ENCODE measurements at places on chromosomes 6 and 20.

- no peak for DNase-seq
Observed at GRCh38 chr6:116580198-116580597, 8.9 kb downstream of the RWDD1 start.

DNA sequence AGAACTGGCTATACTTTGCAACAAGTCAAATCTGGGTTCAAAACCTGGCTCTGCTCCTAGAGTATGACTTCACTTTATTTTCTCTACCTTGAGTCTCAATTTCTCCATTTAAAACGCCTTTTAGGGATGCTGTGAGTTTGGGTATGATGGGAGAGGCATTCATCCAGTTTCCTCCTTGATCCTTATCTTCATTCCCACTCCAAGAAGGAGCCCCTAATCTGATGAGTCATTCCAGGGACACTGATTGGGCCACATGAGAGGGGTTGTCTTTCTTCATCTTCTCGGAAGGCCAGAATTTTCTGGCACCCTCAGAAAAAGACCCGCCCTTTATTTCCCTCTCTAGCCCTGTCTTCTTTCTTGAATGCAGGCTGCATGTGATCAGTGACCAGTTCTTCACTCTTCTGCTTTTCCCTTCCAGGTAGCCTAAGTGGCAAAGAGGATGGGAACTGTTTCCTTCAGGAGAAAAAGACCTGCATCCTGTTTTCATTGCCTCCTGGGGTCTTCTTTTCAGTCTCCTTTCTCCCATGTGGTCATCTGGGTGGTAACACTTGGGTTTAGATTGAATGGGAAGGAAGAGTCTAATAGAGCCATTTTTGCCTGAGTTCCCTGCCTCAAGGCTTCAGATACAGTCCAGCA is 32.1 kb upstream of the PNRC1 start:
- no peak for DNase-seq

GRCh38 chr6:71478834-71479541 is 190.4 kb downstream of the OGFRL1 start:
- DNase-seq = no peak

- DNase-seq = no peak
Observed at GRCh38 chr6:99282479-99283062, 66.9 kb downstream of the FAXC start.

GRCh38 chr6:15290962-15291704 is 45.3 kb downstream of the JARID2 start:
- no peak for DNase-seq

DNA sequence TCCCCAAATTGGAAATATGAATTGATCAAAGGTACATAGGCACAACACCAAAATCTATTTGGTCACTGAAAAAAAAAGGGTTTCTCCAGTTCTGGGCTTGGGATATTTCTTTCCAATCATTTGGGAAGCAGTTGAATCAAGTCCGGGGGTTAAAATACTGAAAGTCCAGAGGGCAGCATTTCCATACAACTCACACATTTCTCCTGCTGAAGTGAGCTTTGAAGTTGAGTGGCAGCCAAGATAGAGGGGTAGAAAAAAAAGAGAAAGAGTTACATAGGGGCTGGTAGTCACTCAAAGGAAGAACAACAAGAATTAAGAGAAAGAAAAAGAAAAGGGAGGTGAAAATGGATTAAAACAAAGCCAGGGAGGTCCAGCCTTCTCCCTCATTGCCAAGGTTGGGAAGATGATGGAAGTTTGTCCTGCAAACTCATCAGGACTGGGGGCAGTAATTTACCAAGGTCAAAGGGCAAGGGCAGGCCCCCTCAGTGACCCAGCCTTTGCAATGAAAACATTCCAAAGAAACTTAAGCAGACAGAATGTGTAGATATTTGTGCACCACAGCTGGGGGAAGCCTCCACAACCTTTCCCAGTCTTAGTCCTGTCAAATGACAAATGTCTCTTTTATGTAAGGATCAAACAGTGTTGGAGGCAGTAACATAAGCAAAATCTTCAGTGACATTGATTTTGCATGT is 525.3 kb upstream of the JARID2 start:
- DNase-seq = no peak

DNA sequence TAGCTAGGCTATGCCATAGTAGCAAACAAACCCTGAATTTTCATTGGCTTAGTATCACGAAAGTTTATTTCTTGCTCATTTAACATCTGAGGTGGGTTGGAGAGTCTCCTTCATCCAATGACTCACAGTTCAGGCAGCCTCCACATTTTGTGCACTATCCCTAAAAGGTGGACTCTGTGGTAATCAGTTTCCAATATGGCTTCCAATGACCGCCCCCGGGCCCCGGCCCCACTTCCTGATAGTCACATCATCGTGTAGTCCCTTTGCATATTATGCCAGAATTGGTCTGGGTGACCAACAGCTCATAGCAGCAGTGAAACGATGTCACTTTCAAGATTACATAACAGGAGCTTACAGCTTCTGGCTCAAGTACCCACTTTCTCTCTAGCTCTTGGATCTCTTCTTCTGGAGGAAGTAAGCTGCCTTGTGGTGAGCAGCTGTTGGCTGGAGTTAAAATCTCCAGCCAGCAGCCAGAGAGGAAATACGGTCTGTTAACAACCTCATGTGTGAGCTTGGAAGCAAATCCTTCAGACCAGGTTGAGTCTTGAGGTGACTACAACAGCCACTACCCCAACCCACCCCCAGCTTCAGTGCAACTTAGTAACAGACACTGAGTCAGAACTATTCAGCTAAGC is 7.8 kb downstream of the HCRTR2 start:
- no peak for DNase-seq

- DNase-seq = peak; percentile 35
Observed at GRCh38 chr20:62122654-62123449, 577 bp downstream of the LSM14B start.

DNA sequence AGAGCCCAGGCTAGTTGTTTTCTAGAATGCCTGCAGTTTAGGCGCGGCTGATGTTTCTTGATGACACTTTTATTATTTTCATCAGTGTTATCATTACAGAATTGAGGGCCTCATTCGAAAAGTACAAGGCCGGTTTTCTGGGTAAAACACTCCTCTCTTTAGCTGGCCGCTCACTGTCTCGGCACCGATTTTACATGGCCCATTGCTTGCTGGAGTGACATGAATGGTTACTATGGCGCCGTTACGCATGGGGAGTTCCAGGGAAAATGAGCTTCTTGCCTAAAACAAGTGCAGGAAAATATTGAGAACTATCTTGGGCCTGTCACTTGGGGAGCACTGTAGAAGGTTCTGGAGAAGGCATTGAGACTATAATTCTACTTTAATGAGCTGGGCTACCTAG is 317.8 kb downstream of the CDH4 start:
- no peak for DNase-seq

DNA sequence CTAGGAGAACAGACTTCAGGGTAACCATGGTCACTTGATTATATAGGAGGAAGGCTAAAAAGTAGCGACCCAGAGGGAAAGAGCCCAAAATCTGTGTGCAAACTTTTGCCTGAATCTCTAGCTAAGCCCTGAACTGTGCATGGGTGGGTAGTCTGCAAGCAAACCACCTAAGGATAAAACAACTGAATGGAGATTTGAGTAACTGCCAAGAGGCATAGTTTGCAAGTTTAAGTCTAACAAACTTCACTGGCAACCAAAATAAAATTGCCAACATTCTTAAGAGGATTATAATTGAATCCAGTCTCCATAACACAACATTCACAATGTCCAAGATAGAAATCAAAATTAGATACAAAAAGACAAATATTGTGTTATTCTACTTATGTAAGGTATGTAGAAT is 192.0 kb upstream of the PLN start:
- DNase-seq = no peak

- DNase-seq = no peak
Observed at GRCh38 chr6:26269531-26270485, 95.2 kb upstream of the BTN3A2 start.

DNA sequence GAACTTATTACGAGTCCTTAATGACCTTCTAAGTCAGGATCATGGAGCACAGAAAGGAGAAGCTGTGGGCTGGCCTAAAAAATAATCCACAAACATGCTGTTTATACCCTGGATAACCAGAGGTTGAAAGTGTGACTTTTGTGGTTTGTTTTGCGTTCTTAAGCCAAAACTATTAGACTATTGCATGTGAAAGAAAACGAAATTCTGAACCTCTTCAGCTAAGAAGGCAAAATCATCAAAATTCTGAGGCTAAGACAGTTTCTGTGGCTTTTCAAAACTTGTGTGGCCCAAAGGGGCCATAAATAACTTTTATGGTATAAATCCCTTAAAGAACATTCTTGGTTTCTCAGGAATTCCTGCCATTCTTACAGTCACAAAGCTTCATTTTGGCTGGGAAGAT is 251.0 kb downstream of the UST start:
- no peak for DNase-seq

- no peak for DNase-seq
Observed at GRCh38 chr6:16851044-16851540, 89.8 kb upstream of the ATXN1 start.

DNA sequence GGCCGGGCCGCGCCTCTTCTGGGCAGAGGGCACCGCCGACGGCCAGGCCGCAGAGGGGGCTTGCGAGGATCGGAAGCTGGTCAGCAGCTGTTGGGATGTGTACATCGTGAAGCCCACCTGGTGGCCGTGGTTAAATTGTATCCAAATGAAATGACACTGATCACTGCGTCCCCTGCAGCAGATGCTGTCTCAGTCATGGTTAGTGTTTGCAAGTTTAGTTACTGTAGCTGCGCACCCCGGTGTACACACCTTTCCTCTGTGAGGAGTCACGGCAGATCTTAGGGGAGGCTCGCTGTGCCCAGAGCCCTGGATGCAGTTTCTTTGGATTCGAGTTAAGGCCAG is 653 bp downstream of the NAA20 start:
- peak; percentile 7 for DNase-seq

DNA sequence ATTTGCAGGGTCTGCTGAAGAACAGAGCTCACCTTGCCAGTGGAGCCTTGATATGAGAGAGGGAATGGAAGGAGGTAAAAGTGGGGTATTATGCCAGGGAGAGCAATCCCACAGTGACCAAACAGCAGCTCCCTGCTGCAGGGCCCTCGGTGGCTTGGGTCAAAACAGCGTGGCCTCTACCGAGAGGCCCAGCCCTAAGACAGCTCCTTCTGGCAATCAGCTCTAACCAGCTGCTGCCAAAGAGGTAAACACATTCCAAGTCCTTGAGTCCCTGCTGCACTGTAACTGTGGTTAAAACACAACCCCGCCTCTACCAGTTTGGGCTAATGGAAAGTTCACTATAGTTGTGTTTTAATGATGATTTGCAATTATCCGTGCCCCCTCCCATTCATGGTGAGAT is 1.4 kb upstream of the DAAM2 start:
- no peak for DNase-seq

- no peak for DNase-seq
Observed at GRCh38 chr6:17740559-17741220, 34.0 kb upstream of the NUP153 start.

- no peak for DNase-seq
Observed at GRCh38 chr6:144999127-144999526, 714.0 kb downstream of the UTRN start.

- DNase-seq = no peak
Observed at GRCh38 chr6:102686461-102686860, 1293.0 kb downstream of the GRIK2 start.

DNA sequence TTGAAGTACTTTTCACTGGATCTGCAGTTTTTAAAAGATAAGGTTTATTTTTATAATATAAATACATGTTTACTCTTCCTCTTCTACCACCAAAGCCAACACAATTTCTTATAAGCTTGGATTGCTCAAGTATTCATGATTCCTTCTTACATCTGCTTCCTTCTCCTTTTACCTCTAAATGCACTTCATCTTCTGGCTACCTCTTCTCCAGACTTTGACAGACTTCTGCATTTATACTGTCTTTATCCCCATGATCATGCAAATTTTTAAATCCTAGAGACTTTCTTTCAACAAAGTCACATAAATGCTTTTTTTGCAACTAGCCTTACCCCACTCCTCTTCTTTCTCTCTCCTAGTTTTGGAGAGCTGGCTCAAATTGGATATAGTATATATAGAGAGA is 142.9 kb downstream of the TFAP2B start:
- DNase-seq = no peak

- DNase-seq = no peak
Observed at GRCh38 chr20:43365691-43366090, 92.0 kb upstream of the SRSF6 start.

GRCh38 chr20:63215101-63216040 is 560 bp downstream of the YTHDF1 start:
- no peak for DNase-seq

GRCh38 chr20:15863735-15864134 is 709.5 kb downstream of the KIF16B start:
- DNase-seq = no peak
